ENCODE measurements at places on chromosomes 7 and 10.

GRCh38 chr7:21261627-21262594, 166.0 kb upstream of the SP4 start:
- DNase-seq = peak; percentile 26

- no peak for DNase-seq
Measured at GRCh38 chr7:35797311-35797710, 3.5 kb upstream of the SEPTIN7 start.

DNA sequence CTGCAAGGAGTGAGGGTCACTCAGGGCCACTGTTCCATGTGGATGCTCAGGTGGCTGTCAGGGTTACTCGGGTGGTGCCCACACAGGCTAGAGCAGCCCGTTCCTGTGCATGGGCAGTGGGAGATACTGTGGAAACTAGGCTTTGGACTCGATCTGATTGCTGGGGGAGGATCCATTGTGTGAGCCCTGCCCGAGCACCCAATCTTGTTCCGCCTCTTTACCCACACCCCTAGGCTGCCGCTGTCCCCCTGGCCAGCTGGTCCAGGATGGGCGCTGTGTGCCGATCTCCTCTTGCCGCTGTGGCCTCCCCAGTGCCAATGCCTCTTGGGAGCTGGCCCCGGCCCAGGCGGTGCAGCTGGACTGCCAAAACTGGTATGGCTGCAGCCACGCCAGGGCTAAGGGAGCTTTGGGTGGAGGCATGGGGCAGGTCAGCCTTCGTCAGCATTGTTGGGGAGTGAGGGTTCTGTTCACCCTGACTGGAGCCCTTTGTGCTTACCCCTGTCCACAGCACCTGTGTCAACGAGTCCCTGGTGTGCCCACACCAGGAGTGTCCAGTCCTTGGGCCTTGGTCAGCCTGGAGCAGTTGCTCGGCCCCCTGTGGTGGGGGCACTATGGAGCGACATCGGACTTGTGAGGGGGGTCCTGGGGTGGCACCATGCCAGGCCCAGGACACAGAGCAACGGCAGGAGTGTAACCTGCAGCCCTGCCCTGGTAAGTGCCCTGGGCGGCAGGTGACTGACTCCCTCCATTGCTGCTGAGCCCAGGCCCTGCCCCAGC, 12.4 kb upstream of the ZNF862 start:
- DNase-seq = no peak

DNA sequence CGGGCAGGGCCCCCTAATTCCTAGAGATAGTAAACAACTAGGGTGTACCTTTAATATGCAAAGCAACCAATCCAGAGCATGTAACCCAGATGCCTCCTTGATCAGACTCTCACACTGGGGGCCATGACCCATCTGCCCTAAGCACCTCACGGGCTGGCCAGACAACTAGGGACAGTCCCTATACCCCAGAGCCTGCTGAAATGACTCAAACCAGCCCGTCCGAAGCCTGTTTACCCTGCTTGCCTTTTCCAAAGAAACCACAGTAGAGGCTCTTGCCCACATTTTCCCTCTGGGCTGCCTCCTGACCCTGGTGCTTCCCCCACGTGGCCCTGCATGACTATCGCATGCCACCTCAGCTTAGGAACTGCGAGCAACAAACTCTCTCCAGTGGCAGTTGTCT, 46.2 kb downstream of the RGS10 start:
- no peak for DNase-seq

DNA sequence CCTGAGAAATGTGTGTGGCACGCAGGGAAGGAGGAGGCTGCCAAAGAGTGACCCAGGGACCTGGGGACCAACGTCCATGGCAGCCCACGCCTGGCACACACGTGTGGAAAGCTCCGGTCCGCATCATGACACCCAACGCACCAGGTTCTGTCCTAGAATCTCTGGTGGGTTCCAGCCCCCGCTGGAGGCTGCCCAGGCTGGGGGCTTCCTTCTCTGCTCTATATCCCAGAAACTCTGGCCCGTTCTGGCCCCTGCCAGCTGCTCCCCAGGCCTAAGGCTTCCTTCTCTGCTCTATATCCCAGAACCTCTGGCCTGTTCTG, 261.8 kb downstream of the ELFN1 start:
- DNase-seq = no peak
